ENCODE measurements at places on chromosomes 1 and 21. TPM values are rescaled to one million over a fixed set of nuclear protein-coding genes. Genes with fewer than 3 reads are reported as not detected.

Gene TCHH
- total RNA-seq = not detected

Gene ETV3L
- not detected for total RNA-seq

Gene PAPPA2
- total RNA-seq = under 0.01 TPM

Gene OVAAL
- total RNA-seq = not detected
